ENCODE measurements at places on chromosomes 5 and 9. TPM values are rescaled to one million over a fixed set of nuclear protein-coding genes. Genes with fewer than 3 reads are reported as not detected.

Gene CCDC192
- total RNA-seq: not detected

Gene RNF130
- total RNA-seq: 12.5 TPM

DNA sequence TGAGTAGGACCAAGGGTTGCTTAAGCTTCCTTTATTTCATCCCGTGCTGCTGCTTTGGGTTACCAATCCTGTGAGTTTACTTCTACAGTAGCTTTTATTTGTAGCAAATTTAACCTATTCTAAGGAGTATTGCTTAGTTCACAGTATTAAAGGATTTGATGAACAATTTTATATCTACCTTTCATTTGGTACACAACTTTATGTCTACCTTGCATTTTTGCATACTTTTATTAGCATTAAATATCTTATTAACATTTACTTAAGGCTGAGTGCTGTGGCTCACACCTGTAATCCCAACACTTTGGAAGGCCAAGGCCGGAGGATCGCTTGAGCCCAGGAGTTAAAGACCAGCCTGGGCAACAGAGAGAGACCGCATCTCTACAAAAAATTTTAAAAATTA lies 4.2 kb downstream of the GTF3C4 start:
- DNase-seq: no peak

GRCh38 chr5:125061726-125062125 lies 315.3 kb upstream of the ZNF608 start:
- DNase-seq: no peak

- peak; percentile 62 for DNase-seq
These were observed 187.7 kb upstream of the POU5F2 start for GRCh38 chr5:93929131-93929530.

DNA sequence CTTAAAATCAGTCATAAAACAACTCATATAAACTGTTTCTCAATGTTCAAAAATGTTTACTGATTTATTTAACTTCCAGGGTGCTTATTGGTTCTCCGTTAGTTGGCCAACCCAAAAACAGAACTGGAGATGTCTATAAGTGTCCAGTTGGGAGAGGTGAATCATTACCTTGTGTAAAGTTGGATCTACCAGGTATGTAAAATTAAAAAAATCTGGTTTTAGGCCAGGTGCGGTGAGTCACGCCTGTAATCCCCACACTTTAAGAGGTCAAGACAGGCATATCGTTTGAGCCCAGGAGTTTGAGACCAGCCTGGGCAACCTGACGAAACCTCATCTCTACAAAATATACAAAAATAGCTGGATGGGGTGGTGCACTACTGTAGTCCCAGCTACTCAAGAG lies 73.7 kb downstream of the ITGA1 start:
- DNase-seq: no peak

GRCh38 chr5:65037831-65038815 lies 269.4 kb downstream of the CWC27 start:
- DNase-seq: no peak

- DNase-seq: no peak
These were observed 31.4 kb upstream of the FAT2 start for GRCh38 chr5:151622367-151623088.

GRCh38 chr5:16558984-16559629 lies 57.7 kb downstream of the RETREG1 start:
- no peak for DNase-seq

DNA sequence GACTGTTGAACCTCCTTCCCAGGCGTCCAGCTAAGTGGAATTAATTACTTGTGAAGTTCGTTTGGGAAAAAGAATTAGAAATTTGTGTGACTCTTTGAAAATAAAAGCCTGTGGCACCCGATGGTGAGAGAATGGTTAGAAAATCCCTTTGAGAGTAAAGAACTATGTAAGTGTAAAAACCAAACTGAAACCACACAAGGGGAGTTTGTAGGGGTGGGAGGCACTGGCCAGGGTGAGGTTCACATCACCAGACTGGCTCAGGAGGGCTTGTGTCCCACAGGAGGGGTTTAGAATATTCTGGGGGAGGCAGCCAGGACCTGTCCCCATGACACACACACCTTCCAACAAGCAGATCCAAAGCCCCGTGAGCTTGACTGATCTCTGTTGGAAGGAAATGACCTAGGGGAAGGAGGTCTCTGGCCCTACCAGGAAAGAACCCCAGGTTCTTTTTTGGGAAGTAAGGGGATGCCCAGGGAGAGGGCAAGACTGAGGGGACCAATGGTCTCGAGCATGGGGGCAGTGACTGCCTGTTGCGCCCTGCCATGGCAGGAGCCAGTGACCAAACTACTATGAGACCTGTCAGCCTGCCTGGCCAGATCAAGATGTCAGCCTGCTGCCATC lies 4.3 kb downstream of the SPATA24 start:
- DNase-seq: no peak

GRCh38 chr5:169114466-169115065 lies 186.4 kb downstream of the SLIT3 start:
- no peak for DNase-seq

GRCh38 chr9:123115146-123115913 lies 81.9 kb downstream of the GPR21 start:
- DNase-seq: no peak

DNA sequence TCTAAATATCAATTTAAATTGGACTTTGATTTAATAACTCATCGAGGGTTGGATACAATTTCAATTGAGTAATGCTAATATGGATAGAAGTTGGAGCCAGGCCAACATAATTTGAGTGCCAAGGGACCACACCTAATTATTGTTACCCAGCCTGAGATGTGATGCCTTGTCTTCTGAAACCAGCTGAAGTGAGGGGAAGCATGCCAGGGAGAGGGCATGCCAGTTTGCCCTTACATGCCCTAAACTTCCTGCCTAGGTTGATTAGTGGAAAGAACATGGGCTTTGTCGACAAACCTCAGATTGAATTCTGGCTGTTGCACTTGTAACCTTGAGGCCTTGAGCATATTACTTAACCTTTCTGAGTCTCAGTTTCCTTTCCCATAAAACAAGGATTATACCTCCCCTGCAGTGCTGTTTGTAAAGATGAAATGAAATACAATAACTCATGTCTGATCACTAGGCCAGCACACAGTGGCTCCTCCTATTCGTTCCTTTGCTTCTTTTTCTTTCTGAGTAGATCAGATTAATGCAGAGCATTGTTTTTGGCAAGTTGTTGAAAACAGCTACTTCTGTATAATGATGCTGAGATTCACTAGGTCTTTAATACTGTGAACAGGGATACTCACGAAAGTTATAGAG lies 412.8 kb downstream of the TLE4 start:
- DNase-seq: no peak

DNA sequence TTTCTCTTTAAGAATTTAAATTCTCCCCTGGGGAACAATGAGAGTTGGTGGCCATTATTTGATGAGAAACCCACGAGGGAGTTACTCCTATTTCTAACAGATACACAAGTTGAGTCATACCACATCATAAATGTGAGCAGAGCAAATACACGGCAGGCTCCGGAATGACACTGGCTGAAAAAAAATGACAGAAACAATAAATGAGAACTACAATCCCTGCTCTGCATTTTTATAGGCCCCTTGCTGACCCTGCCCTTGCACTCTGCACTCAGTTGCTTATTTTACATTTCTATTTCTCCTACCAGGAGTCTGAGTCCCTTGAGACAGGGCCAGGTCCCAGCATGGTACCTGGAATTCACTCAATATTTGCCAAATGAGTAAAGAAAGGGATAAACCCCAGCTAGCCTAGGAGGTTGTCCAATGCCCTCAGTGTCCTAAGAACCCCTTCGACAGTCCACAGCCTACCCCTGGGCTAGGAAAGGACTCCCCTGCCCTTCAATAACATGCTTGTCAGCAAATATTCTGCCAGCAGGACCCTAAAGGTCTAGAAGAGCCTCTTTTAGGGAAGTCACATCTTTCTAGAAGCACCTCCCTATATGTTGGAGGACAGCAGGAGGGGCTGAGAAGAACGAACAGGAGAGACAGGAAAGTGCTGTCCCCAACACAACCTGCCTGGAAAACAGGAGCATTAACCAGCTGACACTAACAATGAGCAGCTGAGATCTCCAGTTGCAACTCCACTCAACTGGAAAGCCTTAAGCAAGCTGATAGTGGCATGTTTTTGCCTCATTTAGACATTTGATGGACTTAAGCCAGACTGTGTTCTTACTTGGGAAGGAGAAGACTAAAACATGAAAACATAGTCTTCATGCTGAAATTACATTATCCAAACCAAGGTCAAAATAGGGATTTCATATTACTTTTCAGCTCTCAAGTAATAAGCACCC lies 191.2 kb downstream of the ACTL7B start:
- DNase-seq: no peak

DNA sequence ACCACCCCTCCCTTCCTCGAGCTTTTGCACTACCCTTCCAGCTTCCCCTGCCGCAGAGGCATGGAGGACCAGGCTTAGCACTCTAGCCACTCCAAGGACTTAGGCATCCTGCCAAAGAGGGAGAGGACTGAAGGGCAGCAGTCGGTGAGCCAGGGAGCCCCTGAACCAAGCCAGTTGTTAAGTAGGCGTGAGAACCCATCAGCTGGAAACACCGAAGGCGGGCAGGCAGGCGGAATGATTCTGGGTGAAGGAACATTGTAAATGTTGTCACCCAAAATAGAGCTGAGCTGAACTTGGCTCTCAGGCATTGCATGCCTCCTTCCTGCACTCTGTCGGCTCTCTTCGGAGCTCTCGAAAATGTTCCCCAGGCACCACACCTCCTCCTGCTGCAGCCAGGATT lies 42.8 kb downstream of the NRG2 start:
- no peak for DNase-seq

DNA sequence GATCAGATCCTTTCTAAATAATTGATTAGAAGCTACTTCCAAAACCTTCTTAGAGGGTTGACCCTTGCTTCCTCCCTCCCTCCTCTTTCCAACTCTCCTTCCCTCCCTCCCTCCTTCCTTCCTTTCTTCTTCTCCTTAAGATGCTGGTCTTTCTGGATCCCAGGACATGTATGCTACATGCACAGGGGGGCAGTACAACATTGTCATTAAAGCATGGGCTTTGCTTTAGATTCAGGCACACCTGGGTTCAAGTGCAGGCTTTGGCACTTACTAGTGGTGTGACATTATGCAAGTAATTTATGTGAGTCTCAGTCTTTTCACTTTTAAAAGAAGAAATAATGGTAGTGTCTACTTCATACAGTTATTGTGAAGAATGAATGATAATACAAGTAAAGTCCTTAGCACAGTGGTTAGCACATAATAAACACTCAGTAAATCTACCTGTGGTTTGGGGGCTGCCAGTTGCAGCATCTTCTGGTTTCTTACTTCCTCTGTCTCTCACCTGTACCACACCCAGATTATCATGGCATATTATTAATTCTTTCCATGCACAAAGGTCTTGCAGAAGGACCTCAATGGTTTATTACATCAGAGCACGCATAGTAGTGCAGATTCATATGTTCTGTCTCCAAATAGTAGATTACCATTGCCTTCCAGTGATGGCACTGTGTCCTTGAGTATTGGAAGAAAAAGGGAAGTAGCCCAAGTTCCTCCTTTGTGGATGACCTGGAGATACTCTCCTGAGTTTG lies 154.1 kb downstream of the ARHGAP26 start:
- DNase-seq: peak; percentile 52

DNA sequence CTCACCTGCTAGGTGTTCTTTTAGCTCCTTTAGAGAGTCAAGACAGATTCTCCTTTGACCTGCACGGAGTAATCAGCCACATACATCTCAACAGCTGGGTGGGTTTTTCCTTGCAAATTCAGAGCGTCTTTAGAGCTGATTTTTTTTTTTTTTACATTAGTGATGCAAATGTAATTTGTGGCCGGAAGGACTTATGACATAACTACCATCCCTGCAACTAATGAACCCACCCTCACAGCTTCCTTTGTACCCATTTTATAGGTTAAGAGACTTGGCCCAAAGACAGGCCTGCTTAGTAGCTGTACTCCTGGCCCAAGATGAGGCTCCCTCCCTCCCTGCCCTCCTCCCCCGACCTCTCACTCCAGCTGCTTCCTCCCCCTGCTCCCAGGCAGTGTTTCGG lies 69.9 kb upstream of the NIPAL4 start:
- DNase-seq: no peak

GRCh38 chr5:180345781-180346180 lies 7.4 kb downstream of the GFPT2 start:
- no peak for DNase-seq

- DNase-seq: peak; percentile 15
These were observed 15.8 kb downstream of the ERCC8 start for GRCh38 chr5:60929024-60929423.

- DNase-seq: peak; percentile 17
These were observed 404 bp downstream of the MRNIP start for GRCh38 chr5:179858241-179858585.
